Testis (tissue), 5 donors: ENCODE measurements at places on chromosomes 6 and 20. TPM values are rescaled to one million over a fixed set of nuclear protein-coding genes. Genes with fewer than 3 reads are reported as not detected.

The OPN5 gene
- 7.3 TPM for total RNA-seq

GRCh38 chr20:8837396-8837795 is 231.5 kb upstream of the PLCB4 start:
- DNase-seq, result no peak
- no peaks in the 10 kb centered on the region for H3K36me3 ChIP-seq
- H3K4me3 ChIP-seq, result no peak overlapping the region
- no peak overlapping the region for H3K27ac ChIP-seq
- H3K27me3 ChIP-seq, result no peaks in the 10 kb centered on the region
- H3K4me1 ChIP-seq, result no peaks in the 10 kb centered on the region

DNA sequence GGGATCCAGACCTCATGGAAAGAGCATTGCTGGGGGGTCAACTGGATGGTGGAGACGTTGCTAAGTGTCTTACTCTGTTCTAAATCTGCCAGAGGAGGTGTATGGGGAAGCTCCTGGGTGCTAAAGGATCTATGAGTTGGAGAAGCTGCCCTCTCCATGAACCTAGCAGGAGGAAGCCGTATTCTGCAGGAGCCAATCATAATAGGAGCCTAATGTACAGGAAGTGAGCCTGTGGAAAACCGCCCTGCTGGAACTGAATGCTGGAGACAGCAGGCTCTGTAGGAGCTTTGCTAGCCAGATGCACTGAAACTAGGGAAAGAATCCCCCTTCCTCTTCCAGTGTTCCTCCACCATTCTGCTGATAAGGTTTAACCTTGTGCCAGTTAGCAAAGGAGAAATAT is 10.9 kb downstream of the CASP8AP2 start:
- DNase-seq, result peak; percentile 27
- H3K4me3 ChIP-seq, result no peak overlapping the region
- no peaks in the 10 kb centered on the region for H3K4me1 ChIP-seq

DNA sequence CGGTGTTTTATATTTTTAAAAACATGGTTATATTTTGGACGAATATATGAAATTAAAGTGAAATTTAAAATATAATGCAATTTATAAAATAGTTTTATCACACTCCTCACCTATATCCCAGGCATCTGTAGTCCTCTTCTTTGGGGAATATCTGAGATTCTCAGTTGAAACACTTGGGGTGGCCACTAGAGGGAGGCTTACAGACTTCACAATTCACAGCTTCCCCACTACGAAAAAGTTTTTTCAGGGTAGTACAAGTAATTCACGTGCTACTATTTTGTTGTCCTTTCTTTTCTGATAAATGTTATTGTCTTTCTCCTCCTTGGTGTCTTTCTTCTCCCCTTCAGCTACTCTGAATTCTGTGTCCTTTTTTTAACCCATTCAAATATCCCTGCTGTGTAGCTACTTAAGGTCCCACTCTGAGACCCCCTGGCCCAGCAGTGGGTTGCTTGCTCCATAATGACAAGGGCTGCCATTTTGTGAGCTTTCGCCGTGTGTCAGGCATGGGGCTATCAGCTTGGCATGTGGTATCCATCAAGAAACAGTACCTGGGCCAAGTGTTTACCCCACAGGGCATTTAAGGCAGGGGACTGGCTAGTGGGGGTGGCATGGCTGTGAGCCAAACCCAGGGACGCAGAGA is 43.6 kb upstream of the PHACTR3 start:
- no peak overlapping the region for H3K4me3 ChIP-seq
- DNase-seq, result no peak
- H3K27me3 ChIP-seq, result no peaks in the 10 kb centered on the region
- H3K27ac ChIP-seq, result no peak overlapping the region
- H3K36me3 ChIP-seq, result no peaks in the 10 kb centered on the region

GRCh38 chr6:149230712-149231460 is 86.6 kb upstream of the TAB2 start:
- no peaks in the 10 kb centered on the region for H3K4me1 ChIP-seq
- DNase-seq, result no peak
- no peaks in the 10 kb centered on the region for H3K27me3 ChIP-seq
- H3K4me3 ChIP-seq, result no peak overlapping the region

- no peaks in the 10 kb centered on the region for H3K36me3 ChIP-seq
- no peak overlapping the region for H3K4me3 ChIP-seq
- no peak for DNase-seq
- no peaks in the 10 kb centered on the region for H3K27me3 ChIP-seq
Measured at GRCh38 chr6:148346681-148347440, 4.2 kb downstream of the SASH1 start.

The STMND1 gene
- 19.3 TPM for total RNA-seq

The ID4 gene
- 130 TPM for total RNA-seq

DNA sequence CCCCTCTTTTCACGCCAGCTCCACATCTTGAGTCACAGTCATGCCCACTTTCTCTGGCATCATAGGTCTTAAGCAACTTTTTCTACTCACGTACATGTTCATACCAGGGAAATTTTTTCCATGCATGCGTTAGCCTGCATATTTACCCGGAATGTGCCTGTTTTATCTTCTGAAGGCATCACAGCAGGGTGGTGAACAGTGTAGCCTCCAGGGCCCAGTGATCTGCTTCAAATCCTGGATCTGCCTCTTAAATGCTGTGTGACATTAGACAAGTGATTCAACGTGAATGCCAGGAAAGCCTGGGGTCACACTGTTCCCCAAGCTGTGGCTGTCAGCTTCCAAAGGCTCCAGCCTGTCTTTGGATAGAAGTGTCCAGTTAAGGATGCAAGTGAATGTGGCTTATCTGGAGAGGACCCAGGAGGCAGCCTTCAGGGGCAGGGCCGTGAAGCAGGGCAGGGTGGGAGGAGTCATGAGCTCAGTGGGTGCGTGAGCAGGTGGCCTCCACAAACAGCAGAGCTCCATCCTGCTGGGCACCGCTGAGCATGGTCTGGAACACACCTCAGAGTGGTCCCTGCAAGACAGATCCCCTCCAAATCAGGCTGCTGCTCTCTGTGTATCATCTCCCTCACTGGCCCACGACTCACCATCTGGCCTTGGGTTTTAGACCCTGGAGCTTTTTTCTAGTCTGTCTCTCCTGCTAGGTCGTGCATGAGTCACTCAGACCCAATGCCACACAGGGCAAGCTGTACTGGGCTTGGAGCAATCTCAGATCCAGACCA is 30.4 kb upstream of the CD93 start:
- no peak for DNase-seq
- H3K27me3 ChIP-seq, result no peaks in the 10 kb centered on the region
- H3K4me1 ChIP-seq, result no peaks in the 10 kb centered on the region

The PRPH2 gene
- total RNA-seq, result 6.0 TPM

The C6orf58 gene
- not detected for total RNA-seq

The EYA4 gene
- 10.7 TPM for total RNA-seq

DNA sequence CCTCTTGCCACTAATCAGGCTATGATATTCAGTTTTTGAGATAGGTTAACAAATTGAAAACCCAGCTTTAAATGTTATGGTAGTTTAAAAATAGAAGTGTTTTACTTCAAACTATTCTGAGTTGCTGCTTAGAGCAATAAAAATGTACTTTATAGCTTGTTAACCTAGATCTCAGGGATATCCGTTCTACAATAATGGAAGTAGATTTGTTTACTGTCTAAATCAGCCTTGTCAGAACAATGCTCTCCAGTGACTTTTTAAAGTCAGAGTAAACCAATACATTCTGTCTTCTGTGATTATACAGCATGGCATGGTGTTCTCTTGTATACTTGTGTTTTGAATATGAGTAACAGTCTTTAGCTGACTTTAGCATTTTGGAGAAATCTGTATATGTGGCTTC is 161.5 kb downstream of the PACRG start:
- H3K4me1 ChIP-seq, result no peaks in the 10 kb centered on the region
- H3K36me3 ChIP-seq, result no peaks in the 10 kb centered on the region
- DNase-seq, result no peak
- H3K4me3 ChIP-seq, result no peak overlapping the region

GRCh38 chr20:52983726-52984450 is 11.7 kb downstream of the TSHZ2 start:
- no peak overlapping the region for H3K27ac ChIP-seq
- no peaks in the 10 kb centered on the region for H3K27me3 ChIP-seq
- DNase-seq, result no peak

The SLC35F1 gene
- 1.6 TPM for total RNA-seq
